Cerebellum (tissue), 4 donors: ENCODE measurements at places on chromosomes 1 and 21. TPM values are rescaled to one million over a fixed set of nuclear protein-coding genes. Genes with fewer than 3 reads are reported as not detected.

Gene ARL8A
- 35.8 TPM for total RNA-seq

Gene NBPF11
- total RNA-seq: 10.4 TPM

Gene JAM2
- total RNA-seq: 28.4 TPM

Gene MXRA8
- 18.2 TPM for total RNA-seq

Gene C4BPA
- not detected for total RNA-seq

- DNase-seq: peak; percentile 42
Measured at GRCh38 chr1:180229483-180230415, at the start of gene LHX4. Gene LHX4 (plus strand): TSS chr1:180230264. CDS start chr1:180230530, 266 bp downstream.

GRCh38 chr1:200890818-200891773 lies 3.6 kb upstream of the INAVA start:
- DNase-seq: no peak

GRCh38 chr1:41639332-41639936 lies 155.0 kb upstream of the EDN2 start:
- DNase-seq: no peak

DNA sequence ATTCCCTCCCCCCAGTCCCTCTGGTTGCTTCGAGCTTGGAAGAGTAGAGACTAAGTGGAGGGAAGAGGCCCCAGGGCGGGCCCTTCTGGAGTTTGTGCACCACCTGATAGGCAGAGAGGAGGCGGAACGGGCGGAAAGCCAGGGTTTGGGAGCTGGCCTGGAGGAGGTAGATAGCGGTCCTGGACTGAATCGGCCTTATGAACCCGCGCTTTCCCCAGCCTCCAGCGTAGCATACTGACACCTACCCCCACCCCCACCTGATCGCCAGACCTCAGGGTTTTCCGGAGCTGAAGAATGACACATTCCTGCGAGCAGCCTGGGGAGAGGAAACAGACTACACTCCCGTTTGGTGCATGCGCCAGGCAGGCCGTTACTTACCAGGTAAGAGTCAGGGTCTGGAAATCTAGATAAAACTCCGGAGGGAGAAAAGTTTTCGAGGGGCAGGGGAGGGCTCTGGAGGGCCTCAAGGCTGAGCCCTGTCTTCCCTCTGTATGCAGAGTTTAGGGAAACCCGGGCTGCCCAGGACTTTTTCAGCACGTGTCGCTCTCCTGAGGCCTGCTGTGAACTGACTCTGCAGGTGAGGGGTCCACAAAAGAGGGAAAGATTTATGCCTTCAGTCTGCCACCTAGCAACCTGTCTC lies 705 bp downstream of the UROD start:
- DNase-seq: peak; percentile 79

DNA sequence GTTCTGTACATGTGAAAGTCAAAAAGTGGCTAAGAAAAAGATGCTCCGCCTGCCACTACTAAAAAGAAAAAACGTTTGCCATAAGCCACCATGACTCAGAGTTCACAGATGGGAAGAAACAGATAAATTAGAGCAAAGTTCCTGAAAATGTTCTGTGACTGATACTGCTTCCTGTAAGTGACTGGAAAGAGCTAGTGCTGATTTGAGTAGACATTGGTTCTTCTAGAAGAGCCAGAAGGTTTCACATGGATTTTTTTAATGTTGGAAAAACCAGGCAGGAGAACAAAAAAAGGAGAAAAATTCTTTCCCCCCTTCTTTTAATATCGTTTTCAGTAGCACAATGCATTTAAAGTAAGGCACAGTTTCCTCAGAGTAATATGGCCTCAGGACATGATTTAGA lies 221.4 kb downstream of the HLX start:
- DNase-seq: no peak

DNA sequence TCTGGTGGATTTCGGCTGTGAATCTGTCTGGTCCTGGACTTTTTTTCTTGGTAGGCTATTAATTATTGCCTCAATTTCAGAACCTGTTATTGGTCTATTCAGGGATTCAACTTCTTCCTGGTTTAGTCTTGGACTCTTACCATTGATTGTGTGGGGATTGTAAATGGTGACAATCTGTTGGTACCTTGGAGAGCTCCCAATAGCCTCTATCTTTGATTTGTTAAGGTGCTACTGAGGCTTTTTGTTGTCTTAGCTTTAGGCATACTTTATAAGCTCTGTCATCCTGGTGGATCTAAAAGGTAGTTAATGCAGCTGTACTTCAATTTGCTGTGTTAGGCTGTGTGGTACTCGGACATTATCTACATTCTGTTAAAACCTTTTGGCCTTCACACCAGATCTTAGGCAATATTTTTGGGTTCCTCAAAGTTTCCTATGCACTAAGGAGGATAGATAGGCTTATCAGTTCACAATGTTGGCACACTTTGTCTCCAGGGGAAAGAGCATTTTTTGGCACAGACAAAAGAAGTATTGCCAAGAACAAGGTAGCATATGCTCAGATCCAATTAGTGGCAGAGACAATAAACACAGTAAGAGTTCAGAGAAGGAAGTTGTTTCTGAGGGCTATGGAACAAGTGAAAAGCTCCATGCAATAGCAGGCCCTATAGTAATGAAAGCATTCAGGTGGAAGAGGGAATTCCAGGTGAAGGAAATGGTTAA lies 230.4 kb downstream of the PDE4B start:
- DNase-seq: peak; percentile 12
